ENCODE measurements at places on chromosomes 5 and 9.

- DNase-seq = no peak
These were observed 15.9 kb downstream of the FBXW5 start for GRCh38 chr9:136928591-136928990.

DNA sequence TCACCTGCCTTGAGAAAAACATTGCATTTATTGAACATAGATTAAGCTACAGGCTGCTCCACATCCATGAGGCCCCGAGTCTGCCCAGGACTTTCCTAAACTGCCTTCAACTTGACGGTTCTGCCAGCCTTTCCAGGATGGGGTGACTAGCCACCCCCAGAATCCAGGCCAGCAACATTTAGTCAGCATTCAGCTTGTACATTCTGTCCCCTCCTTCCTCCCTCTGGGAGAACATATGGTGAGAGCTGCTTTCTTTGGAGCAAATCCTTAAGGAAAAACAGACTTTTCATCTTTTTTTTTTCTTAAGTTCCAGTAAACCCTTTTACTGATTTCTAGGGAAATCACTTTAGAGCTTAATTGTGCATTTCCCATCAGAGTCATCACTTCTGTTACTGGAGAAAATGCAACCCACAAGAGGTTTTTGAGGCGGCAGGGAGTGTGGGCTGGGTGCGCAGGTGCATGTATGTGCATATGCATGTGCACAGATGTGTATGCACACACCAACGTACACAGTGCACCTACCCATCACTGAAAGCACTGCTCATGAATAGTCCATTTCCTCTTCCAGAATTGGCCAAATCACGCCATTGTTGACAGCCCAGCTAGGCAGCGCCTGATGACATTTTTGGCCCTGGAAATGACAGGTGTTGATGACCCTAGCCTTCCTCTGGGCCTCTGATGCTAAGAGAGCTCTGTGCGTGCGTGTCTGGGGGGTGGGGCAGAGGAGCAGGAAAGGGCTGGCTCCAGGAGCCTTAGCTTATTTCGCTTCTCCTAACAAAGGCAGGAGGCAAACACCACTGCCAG, 145.6 kb downstream of the HSD17B3 start:
- DNase-seq = no peak

DNA sequence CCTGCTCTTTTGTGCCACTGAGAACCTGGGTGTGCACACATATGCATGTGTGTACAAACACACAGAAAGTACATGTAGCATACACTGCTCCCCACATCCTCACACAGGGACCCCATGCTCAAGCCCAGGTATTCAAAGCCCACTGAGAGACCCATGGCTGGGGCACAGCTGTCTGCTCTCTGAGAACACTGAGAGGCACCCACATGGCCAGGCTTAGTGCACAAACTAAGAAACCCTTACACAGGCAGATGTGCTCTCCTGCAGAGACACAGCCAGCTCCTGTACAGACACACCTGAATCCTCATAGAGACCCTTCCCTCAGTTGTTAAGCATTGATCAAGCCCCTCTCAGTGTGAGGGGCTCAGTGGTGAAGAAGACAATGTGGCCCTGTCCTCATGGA, 92.5 kb downstream of the CACNA1B start:
- no peak for DNase-seq

GRCh38 chr5:76469656-76470290, 66.7 kb downstream of the IQGAP2 start:
- no peak for DNase-seq

DNA sequence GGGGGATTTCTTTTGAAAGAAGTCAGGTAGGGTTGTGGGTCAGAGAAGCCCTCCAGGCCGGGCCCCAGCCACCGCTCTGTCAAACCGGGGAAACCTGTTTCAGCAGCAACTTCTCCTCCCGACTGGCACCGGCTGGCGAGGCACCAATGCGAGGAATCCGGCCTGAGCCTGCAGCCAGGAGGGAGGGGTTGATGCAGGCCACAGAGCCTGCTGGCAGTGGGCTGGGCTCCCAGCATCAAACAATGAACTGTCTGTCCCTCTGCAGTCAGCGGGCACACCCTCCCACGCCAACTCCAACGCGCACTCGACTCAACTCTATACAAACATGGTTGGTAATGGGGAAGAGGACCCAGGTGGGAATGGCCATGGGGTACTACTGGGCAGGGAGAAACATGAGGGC, 12.1 kb downstream of the PCDH1 start:
- DNase-seq = no peak

- DNase-seq = no peak
These were observed 73.7 kb upstream of the MTAP start for GRCh38 chr9:21728781-21729180.

DNA sequence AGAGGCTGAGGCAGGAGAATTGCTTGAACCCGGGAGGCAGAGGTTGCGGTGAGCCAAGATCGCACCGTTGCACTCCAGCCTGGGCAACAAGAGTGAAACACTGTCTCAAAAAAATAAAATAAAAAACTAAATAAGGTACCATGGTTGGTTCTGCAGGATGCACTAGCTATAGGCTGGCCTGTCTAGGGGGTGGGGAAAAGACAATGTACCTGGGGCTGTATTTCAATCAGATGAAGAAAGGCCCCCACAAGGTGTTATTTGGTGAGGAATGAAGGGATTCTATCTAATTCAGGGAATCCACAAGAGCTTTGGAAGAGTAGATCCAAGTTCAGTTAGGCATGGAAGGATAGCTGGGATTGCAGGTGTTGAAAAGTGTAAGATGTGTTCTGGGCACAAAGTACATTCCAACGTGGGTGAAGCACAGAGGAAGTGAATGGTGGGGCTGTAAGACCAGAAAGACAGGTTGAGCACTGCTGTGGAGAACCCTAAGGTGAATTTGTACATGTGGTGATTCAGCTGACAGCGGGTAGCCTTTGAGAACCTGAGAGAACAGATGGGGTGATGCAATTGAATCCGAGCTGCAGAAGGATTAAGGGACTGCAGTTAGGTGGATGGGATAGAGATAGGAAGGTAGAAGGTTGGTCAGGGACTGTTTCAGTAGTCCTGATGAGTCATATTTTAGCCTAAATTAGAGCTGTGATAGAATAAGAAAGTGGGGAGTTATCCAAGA, 71.8 kb downstream of the CAST start:
- DNase-seq = no peak

DNA sequence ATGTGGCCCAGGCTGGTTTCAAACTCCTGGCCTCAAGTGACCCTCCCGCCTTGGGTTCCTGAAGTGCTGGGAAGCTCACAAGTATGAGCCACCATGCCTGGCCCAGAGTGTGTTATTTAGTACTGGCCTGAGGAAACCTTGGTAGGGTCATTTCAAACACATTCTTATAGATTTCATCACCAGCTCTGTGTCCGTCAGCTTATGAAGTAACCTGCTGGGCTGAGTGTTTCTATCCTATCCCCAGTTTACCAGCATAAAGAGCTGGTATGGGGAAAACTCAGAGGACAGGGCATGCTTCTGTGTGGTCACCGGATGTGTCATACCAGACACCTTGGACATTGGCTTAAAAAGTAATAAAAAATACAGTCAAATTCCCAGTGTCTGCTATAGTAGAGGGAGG, 45.3 kb downstream of the PTPN3 start:
- DNase-seq = no peak

DNA sequence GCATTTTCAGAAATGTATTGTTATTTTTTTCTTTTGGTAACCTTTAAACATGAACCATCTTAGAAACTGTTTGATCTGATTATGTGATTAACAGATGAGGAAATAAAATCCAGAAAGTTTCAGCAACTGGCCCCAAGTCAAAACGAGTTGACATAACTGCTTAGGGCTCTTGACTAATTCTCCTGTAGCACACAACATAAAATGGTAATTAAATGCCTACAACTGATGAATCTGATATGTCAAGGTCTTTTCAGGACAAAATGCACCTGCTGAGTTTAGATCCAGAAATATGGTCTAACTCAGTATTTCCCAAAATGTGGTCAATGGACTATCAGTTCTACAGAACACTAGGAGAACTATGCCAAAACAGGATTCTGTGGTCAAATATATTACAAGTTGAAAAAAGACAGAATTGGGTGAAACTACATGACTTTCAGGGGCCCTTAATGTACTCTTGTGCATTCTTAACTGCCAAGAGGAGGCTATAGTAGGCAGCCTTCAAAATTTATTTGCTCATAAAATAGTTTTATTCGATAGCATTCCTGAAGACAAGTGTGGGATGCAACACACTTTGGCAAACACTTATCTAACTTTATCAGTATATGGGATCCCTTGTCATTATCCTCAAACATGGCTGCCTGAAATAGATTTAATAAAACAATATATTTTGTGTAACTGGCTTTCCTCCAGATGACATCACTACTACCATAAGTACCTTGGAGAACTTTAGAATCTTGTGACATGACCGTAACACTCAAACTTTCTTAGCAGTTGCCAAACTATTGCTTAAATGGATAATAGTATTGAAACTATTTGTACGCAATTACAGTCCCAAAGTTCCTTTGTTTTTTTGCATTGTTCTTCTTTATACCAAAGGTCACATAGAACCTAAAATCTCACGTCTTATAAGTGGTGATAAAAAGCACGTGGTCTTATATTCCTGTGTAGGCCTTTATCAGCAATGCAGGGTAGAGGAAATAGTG, 59.4 kb downstream of the FBN2 start:
- DNase-seq = no peak

- no peak for DNase-seq
These were observed 49.5 kb upstream of the SUSD1 start for GRCh38 chr9:112224401-112225289.

- DNase-seq = no peak
These were observed 90.8 kb upstream of the ZNF618 start for GRCh38 chr9:113785334-113785733.

GRCh38 chr9:89812556-89813181, 207.9 kb downstream of the GADD45G start:
- DNase-seq = no peak

DNA sequence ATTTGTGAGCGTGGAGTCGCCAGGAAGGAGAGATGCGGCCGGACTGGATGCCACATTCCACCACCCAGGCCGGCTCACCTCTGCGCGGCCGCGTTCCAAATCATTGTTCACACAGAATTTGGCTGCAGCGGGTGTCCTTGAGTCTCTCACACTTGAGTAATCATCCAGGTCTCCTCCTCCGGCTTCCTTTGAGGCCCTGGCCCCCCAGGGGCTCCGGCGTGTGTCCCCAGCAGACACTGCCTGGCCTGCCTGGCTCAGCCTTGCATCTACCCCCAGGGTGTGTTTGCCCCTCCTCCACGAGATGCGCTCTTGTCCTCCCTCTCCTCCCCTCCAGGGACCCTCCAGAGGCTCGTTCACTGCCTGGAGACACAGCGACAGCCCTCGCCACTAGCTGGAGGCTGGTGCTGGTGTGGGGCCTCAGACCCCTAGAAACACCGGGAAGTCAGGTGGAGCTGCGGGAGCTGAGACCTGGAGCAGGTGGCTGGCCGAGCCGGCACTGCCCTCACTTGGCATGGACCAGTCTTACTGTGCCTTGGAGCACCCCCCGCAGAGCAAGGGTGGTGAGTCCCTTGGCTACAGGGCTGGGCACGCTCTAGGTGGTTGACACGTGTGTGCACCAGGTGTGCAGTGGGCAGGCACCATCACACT, 7.0 kb upstream of the SLC9A3 start:
- DNase-seq = no peak

DNA sequence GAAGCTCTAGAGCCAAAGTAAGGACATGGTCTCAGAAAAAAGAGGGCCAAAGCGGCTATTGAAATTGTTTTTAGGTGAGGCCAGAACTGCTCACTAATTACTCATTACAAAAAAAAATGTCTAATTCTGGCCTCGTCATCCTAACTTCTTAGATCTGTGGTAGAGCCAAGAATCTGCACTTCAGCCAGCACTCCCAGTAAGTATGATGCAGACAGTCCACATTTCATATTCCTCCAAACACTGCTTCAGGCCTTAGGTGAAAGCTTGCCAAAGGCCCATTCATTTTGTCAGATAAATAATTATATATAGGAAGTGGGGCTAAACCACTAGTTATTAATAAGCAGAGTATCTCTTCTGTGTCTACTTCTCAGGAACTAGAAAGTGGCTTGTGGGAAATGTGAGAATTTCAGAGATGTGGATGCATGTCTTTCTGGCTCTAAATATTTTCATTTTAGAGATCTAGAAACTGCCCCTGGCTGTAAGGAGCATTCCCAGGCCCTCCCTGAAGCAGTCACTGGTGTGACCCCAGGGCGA, 554.0 kb downstream of the TLE4 start:
- DNase-seq = no peak

GRCh38 chr5:68843624-68844364, 250.0 kb upstream of the SLC30A5 start:
- DNase-seq = no peak

DNA sequence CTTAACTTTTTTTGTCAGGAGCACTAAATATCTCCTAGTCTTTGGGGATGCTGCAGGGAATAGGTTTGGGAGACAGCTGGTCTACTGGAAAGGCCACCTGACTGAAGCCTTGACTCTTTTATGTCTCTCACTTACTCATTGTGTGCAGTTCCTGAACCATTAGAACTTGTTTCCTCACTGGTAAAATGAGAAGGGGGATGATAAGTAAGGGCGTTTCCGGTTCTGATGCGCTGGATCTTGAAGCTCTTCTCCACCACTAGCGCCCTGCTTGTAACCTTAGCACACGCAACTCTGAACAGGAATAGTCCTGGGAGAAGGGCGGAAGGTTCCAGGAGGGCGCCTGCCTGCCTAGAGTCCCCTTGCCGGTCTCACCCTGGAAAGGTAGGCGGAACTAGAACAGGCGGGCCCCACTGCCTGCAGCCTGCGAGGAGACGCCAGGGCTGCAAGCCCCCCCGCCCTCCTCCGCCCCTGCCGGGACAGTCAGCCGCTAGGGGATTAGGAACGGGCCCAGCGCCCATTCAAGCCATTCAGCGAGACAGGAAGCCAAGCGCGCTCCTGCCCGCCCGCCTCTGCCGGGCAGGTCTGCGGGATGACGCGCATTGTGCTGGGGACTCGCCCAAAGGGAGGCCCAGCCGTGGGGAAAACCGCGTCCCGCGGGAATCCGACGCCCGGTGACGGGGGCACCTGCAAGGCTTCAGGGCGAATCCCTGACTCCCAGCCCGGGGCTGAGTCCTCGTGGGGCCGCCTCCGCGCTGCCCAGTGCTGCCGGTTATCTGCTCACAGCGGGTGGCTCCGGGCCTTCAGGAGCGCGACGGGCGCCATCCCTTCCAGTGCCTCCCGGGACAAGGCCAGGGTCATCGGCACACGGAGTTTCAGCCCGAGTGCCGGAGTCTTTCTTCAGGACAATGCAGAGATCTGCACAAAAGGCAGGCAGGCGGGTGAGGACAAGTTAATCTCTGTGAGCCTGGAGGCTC, 44.0 kb upstream of the XPA start:
- no peak for DNase-seq

DNA sequence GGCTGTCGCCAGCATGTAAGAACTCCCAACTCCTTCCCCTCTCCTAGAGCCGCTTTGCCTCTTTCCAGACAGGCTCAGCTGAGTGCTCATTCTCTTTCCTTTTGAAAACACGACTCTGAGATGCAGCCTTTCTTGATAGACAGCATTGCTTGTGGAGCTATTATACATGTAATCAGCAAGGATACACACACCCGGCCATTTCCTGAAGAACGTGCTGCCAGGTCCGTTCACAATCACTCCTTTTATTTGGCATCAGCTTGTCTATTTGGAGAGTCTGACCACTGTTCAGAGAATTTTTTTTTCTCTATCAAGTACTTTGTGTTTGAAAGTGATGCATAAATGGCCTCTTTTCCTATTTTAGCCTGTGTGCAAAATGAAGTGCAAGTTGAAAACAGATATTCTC, 328.7 kb downstream of the MARCHF11 start:
- DNase-seq = no peak

GRCh38 chr5:56412601-56413379, 179.7 kb upstream of the ANKRD55 start:
- DNase-seq = no peak

All from NCI-H1417 treated with DMSO at 0.1 percent for 48 hours (cell line).